NCI-H345 (cell line): ENCODE measurements at places on chromosomes 2 and 18.

GRCh38 chr2:179855673-179856072, 5.7 kb downstream of the ZNF385B start:
- DNase-seq = no peak

DNA sequence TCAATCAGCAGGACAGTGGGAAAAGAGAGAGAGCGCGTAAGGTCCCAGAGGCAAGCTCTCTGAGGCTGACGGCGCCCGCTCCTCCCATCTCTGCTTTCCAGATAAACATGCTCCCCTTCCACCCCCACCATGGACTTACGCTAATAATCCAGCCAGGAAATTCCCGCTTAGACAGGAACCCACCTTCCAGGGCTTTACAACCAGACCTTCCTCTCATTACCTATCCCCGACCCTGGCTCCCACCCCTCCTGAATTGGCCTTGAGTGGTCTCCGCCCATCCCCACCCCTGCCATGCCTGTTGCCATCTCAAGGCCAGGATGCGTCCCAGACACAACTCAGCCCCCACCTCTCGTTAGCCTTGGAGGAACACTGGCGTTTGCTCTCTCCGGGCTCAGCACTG, 131.1 kb downstream of the SMAD2 start:
- DNase-seq = no peak

GRCh38 chr2:168731616-168732015, 70.8 kb upstream of the NOSTRIN start:
- no peak for DNase-seq

- no peak for DNase-seq
Measured at GRCh38 chr2:74566076-74566753, 11.7 kb downstream of the DOK1 start.

GRCh38 chr2:239873656-239874635, 151.2 kb downstream of the NDUFA10 start:
- DNase-seq = no peak

GRCh38 chr2:233979748-233980147, 62.6 kb downstream of the TRPM8 start:
- DNase-seq = no peak

DNA sequence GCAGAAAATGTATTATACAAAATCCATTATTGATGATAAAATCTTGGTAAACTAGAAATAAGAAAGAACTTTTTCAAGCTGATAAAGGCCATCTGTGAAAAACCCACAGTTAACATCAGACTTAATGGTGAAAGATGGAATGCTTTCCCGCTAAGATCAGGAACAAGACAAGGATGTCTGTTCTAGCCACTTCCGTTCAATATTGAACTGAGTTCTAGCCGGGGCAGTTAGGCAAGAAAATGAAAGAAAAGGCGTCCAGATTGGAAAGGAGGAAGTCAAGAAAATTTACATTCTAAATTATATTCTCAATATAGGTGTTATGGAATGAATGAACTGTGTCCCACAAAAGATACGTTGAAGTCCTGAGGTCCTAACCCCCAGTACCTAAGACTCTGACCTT, 39.1 kb upstream of the DTNB start:
- no peak for DNase-seq

- no peak for DNase-seq
Measured at GRCh38 chr2:45960057-45960863, 308.8 kb downstream of the PRKCE start.

- no peak for DNase-seq
Measured at GRCh38 chr2:102159295-102159694, 16.7 kb downstream of the IL1R1 start.

- peak; percentile 82 for DNase-seq
Measured at GRCh38 chr18:48545757-48546321, 7.0 kb downstream of the CTIF start.

- DNase-seq = no peak
Measured at GRCh38 chr18:3132700-3133099, 87.1 kb downstream of the MYOM1 start.

- no peak for DNase-seq
Measured at GRCh38 chr2:1788478-1788959, 44.2 kb upstream of the PXDN start.

DNA sequence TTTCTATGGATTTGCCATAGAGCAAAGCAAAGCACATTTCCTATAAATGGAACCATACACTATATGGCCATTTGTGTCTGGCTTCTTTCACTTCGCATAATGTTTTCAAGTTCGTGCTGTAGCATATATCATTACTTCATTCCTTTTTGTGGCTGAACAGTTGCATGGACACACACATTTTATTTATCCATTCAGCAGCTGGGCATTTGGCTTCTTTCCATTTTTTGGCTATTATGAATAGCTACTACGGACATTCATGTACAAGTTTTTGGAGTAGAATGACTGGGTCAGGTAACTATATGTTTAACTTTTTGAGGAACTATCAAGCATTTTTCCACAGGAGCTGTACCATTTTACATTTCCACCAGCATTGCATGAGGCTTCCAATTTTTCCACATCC, 10.7 kb upstream of the SELENOI start:
- no peak for DNase-seq

GRCh38 chr2:54966837-54967236, 83.4 kb downstream of the RTN4 start:
- no peak for DNase-seq

DNA sequence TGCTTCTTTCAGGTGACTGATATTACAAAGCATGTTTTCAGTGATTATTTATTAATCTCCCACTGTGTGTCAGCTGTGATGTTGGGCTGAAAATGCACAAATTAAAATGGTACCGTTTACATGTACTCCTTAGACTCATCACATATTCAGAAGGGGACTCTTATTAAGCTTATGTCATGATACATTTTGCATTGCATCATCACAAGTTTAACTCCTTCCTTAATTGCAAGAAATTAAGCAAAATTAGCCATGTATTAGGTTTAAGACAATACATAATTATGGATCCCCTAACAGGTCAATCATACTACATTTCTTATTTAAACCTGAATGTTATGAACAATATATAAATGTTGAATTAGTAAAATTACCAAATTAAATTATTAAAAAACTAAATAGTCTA, 899.1 kb downstream of the TMEM182 start:
- DNase-seq = no peak

DNA sequence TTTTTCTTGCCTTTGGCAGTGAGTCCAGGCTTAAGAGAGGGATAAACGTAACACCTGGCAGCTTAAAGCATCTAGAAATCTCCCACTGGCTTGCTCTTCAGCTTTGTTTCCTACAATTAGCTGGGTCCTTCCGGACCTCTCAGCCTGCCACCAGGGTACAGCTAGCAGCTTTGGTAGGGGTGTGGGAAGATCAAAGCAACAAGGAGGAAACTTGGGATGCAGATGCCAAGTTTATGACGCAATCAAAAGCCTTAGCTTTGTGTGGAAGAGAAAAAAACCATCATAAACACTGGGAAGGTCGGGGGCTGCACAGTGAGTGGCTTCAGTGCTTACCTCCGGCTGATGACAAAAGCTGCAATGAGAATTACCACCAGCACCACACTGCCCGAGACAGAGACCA, 116.9 kb downstream of the EPHA4 start:
- DNase-seq = no peak

- DNase-seq = no peak
Measured at GRCh38 chr2:164735309-164735919, 106.2 kb downstream of the COBLL1 start.

DNA sequence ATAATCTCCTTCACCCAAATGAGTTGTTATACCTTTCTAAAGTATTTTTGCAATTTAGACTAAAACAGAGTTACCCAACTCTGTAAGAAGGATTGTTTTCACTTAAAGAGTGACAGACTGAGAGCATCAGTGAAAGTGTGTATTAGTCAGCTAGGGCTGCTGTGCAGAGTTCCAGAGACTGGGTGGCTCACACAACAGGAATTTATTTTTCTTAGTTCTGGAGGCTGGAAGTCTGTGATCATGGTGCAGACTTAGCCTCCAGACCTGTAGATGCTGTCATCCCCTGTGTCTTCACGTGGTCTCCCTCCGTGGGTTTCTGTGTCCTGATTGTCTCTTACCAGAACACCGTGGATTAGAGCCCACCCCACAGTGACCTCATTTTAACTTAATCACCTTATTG, 40.0 kb downstream of the BCL2L11 start:
- DNase-seq = no peak

DNA sequence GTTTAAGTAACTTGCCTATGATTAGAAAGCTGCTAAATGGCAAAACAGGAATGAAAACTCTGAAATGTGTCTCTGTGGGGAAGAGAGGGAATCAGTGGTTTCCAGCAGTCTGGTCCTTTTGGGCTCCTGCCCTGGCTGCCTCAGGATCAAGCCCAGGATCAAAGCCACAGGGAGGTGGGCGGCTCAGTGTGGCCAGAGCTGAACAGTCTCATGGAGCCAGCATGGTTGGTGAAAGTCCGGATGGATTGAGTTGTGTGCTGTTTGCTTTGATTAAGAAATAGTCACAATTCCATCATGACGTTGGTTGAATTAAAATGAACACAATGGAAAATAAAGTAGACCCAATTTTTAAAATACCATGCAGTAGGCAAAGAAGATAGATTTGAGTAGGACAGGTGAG, 344.2 kb downstream of the LPIN1 start:
- no peak for DNase-seq

DNA sequence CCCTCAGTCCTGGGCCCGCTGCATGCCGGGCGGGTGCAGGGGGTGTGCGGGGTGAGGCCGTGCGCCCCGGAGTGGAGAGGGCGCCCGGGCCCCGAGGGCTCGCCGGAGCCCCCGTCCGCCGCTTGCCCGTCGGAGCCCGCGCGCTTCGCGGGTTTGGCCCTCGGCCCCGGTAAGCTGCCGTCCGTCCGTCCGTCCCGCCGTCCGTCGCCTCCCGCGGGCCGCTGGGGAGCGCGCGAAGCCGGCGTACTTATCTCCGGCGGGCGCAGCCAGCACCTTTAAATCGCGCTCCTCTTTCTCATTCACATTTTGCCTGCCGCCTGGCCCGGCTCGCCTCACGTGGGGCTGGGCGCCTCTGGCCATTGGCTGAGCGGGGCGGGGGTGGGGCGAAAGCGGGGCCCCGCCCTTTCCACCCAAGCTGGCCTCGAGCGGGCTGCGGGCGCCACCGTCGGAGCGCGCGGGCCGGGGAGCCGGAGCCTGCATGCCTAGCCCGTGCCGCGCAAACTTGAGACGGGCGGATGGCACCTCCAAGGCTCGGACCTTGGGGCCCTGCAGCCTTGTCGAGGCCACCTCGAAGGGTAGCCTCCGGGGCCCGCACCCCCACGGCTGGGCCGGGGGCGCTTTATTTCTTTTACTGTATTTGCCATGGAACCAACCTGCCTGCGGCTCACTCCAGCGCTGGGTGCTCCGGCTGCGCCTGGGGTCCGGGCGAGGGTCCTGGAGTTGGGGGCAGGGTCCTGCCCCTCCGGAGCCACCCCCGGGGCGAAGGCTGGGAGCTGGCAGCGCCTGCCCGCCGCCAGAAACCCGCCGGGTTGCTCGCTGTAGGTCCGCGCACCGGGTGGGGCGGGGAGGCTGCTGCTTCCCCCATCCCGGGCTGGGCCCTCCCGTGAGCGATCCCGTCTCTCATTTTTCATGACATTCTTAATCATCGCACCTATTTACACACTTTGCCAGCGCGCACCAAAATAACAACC, at the start of gene GBX2:
Gene GBX2, minus strand, starts transcription at position 277 of the 971 bp plus-strand sequence. CDS start 415 bp downstream, outside the sequence.
- peak; percentile 90 for DNase-seq

- no peak for DNase-seq
Measured at GRCh38 chr2:223668302-223668998, 66.3 kb upstream of the SCG2 start.

- peak; percentile 60 for DNase-seq
Measured at GRCh38 chr2:110858135-110858725, 125.9 kb downstream of the ACOXL start.

- DNase-seq = no peak
Measured at GRCh38 chr2:216362730-216363129, 9.6 kb downstream of the MARCHF4 start.

DNA sequence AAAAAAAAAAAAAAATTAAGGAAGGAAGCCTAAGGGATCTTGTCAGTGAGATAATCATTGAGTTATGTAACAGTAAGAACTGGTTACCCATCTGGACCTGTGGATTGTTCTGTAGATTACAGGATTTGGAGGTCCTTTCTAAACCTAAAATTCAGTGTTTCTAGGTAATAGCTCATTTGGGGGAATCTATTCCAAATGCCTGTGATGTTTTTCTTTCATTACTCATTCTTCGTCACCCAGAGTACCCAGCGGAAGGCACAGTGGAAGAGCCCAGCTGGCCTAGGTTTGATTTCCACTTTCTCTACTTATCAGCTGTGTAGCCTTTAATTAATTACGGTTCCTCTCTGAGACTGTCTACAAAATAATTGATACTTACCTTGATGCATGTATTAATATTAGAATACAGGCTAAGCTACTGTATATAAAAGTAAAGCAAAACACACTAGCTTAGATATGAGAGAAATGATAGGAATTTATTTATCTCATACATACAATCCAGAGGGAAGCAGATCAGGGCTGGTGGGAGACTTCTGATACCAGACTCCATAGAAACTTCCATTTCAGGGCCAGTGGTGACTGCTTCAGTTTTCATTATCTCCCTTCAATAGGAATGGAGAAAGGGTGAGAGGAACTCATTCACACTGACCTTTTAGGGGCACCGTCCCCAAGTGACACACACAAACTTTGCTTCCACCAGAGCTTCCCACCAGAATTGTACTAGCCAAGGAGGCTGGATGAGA, 115.8 kb upstream of the NOSTRIN start:
- DNase-seq = no peak

DNA sequence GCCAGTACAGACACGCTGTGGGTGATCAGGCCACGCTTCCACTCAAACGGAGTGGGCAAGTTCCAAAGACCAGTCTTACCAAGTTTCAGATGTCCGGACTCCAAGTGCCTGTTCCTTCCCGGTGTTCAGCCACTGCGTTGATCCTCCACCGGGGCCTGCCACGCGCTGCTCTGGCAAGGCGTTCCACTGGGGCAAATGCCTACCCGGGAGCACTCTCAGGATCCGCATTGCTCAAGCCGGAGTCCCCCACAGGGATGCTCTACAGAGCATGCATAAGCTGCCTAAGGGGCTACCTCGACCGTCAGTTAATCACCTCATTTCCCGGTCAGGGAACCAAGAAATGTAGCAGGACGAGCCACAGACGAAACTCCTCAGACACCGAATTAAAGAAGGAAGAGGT, 37.0 kb upstream of the CLASP1 start:
- no peak for DNase-seq

- no peak for DNase-seq
Measured at GRCh38 chr18:78496079-78496478, 483.5 kb upstream of the SALL3 start.

GRCh38 chr2:2825516-2826208, 494.6 kb upstream of the MYT1L start:
- no peak for DNase-seq

DNA sequence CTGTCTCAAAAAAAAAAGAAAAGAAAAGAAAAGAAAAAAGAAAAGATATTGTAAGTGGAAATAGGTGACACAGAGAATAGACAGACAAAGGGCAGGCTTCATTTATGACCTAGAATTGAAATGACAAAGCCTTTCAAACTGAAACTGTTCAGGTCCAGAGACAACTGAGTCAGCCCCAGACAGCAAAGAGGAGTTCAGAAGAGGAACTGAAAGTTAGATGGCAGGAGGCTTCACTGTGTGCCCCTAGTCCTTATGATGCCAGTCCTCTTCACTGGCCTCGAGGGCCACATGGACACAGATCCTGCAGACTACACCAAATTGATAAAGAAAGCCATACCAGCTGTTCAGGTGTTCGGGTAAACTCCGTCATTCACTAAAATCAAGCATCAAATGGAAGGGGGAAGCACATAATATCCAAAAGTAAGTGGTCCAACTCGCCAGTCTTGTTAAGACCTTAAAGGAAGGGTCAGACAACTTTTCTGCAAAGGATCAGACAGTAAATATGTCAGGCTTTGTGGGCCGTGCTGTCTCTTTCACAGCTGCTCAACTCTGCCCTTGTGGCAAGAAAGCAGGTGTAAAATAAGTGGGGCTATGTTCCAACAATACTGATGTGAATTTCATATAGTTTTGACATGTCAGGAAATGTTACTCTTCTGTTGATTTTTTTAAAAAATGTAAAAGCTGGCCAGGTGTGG, 231.9 kb upstream of the MGAT5 start:
- no peak for DNase-seq
